ENCODE measurements at places on chromosomes 3 and 15.

DNA sequence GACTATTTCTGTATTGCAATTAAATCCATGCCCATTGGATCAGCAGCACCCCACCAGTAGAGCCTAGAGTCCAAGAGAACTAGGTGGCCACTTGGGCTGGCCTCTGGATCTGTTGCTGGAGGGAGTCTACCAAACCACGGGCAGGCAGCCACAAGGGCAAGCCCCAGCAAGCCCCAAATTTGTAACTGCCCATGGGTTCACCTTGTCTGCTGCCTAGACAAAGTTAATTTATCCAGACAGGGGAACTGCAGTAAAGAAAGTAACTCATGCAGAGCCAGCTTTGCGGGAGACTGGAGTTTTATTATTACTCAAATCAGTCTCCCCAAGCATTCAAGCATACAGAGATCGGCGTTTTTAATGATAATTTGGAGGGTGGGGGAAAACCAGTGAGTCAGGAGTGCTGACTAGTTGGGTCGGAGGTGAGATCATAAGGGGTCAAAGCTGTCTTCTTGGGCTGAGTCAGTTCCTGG lies 74.0 kb upstream of the TERB2 start:
- no peak for DNase-seq

GRCh38 chr3:72550582-72551262 lies 297.5 kb downstream of the SHQ1 start:
- no peak for DNase-seq

- no peak for DNase-seq
Measured at GRCh38 chr15:66779331-66780009, 77.4 kb downstream of the SMAD6 start.

- peak; percentile 71 for DNase-seq
Measured at GRCh38 chr3:9302425-9303181, 53.2 kb upstream of the SRGAP3 start.

- no peak for DNase-seq
Measured at GRCh38 chr3:169028716-169029115, 634.8 kb downstream of the MECOM start.

- no peak for DNase-seq
Measured at GRCh38 chr15:58559904-58560588, 128.3 kb downstream of the LIPC start.

GRCh38 chr15:40799523-40799922 lies 7.4 kb upstream of the ZFYVE19 start:
- DNase-seq = no peak

DNA sequence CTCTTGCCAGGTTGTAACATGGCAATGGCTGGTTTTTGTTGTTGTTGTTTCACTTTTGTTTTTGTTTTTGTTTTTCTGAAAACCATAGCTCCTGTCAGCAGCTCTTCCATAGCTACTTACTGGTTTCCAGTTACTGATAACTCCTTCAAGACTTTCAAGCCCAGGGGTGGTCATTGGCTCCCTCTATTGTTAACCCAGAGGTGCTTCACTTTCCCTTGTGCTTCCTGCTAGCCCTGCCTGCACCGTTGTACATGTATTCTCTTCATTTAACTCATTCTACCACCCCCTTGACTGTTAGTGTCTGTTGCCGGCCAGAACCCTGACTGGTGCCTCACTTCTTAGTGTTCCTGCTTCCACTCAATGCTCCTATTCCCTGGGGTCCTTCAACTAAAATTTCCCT lies 4.2 kb upstream of the TRAT1 start:
- peak; percentile 10 for DNase-seq

- no peak for DNase-seq
Measured at GRCh38 chr3:66425032-66425431, 75.8 kb downstream of the LRIG1 start.

- no peak for DNase-seq
Measured at GRCh38 chr15:40386480-40386879, 4.0 kb downstream of the KNSTRN start.

DNA sequence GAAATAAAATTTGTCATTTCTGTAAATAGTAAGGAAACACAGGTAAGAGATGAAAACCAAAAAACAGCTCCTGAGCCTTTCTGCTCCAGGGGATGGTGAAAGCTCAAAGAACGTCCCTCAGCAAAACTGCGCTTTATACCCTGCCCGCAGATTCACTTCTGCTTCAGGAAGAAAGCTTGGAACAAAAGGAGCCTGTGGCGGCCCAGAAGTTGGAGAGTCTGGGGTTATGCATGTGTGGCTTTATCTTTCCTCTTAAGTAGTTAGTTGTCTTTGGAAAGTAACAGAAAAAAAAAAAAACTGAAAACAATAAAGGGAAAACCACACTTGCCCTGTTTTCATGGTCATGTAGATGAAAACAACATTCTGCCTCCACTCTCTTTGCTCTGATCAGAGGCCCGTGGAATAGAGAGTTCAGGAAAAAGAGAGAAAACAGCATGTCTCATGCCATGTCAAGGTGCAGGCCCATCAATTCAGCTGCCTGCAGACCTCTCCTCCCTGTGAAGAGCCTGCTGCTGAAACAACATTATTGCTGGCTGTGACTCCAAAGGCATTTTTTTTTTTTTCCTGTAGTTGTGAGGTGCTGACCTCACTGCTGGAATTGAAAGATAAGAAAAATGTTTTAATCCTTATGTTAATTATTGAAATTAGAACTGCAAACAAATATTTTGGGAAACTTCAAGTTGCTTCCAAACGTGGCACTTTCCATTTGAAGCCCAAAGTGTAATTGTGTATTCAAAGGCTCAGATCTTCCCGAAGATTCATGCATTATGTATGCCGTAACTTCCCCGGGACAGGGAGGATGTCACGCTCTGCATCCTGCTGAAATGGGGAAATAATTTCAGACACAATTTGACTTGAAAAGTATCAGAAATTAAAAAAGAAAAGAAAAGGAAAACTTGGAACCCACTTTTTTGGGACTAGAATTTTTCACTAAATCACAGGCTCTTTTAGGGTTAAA lies 108.4 kb upstream of the ZNF385D start:
- DNase-seq = no peak

- peak; percentile 62 for DNase-seq
Measured at GRCh38 chr15:70854666-70854976, 664 bp upstream of the LARP6 start.

GRCh38 chr15:58528188-58528870 lies 96.5 kb downstream of the LIPC start:
- DNase-seq = peak; percentile 53

DNA sequence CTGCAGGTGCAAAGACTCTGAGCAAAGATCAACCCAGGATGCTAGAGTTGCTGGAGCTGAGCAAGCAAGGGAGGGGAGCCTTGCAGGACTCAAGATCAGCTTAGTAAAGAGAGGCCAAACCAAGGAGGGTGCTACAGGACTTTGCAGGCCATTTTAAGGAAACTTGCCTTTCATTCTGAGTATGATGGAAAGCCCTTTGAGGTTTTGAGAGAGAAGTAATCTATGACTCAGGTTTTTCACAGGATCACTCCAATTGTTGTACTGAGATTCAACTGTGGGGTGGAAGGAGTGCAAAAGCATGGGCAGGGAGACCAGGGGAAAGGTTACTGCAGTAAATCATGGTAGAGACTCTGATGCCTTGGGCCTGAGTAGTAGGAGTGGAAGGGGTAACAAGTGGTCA lies 260.4 kb upstream of the GPR149 start:
- no peak for DNase-seq

- no peak for DNase-seq
Measured at GRCh38 chr3:123347691-123348264, 101.1 kb downstream of the ADCY5 start.

DNA sequence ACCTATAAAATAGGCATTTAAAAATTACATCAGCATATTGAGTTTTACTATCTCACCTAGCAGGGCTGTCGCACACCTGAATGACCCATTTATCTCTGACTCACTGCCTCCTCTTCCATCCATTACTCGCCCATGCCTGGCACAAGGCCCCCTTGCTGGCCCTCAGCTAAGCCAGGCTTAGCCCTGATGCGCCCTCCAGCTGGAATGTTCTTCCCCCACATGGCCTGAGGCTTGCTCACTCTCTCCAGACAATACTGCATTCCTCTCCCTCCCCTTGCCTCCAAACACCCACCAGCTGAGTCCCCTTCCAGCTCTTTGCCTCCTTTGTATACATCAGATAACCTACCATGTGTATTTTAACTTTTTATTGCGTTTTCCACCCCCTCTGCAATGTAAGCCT lies 7.2 kb downstream of the SH3BP5 start:
- peak; percentile 85 for DNase-seq

DNA sequence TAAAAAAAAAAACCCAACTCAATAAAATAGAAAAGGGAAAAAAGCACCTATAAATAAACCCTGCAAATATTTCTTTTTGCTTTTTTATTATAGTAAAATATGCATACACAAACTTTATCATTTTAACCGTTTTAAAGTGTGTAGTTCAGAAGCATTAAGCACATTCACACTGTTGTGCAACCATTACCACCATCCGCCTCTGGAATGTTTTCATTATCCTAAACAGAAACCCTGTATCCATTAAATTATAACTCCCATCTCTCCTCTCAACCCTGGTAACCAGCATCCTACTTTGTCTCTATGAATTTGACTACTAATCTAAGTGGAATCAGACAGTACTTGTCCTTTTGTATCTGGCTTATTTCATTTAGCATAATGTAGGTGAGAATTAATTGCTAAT lies 15.0 kb downstream of the CDCP1 start:
- DNase-seq = peak; percentile 45

DNA sequence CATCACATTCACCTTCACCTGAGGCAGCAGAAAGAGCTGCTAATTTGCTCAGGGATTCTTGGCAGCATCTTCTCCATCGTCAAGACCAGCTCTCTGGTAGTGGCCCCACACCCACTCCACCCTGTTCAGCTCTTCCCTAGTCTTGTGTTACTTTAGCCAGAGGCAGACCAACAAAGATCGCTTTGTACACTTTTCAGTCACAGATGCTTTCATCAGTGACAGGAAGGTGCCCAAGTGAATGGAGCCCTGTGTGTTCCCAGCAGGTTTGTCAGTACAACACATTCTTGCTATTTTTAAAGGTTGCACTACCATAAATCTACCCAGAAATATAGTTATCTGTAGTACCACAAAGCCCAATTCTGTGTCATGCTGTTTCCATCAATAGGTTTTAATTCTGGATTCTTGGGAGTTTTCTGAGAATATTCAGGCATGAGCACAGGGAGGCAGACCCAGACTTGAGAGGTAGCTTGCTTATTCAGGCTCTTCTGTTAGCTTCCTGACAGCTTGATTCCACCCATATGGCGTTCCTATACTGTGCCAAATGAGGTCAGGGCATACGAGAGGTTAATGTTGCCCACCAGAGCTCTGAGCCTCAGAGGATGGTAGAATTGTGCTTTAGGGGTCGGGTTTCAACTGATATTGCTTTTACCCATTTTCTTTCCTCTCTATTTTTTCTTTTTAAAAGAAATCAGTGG lies 109.8 kb upstream of the MANF start:
- DNase-seq = no peak

GRCh38 chr3:61638741-61639140 lies 77.4 kb downstream of the PTPRG start:
- peak; percentile 54 for DNase-seq

All from IMR-90 (cell line).